ENCODE measurements at places on chromosomes 2 and 18.
A peak's percentile ranks its signal among the peaks of the same experiment; 100 is the strongest.

GRCh38 chr2:40395169-40396073 lies 56.5 kb downstream of the SLC8A1 start:
- no peak for DNase-seq

DNA sequence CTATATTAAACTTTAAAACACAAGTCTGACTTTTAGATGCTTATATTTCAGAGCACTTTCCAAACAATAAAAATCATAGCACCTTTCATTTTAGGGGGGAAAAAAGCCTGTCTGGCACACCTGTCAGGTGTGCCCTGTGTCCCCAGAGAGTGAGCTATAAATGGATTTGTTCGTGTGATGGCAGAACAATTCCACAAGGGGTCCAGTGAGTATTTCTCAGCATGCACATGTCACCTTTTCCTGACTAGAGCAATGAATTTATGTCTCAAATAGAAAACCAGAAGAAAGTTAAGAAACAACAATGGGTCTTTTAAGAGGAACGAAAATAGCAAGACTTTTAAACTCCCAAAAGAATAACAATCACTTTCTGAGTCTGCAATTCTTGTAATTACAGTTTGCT lies 55.9 kb downstream of the ACVR1C start:
- DNase-seq: no peak

- peak; percentile 37 for DNase-seq
Measured at GRCh38 chr2:232890896-232891601, 21.0 kb downstream of the SNORC start.

GRCh38 chr18:21444465-21445212 lies 155.9 kb downstream of the ESCO1 start:
- peak; percentile 71 for DNase-seq

DNA sequence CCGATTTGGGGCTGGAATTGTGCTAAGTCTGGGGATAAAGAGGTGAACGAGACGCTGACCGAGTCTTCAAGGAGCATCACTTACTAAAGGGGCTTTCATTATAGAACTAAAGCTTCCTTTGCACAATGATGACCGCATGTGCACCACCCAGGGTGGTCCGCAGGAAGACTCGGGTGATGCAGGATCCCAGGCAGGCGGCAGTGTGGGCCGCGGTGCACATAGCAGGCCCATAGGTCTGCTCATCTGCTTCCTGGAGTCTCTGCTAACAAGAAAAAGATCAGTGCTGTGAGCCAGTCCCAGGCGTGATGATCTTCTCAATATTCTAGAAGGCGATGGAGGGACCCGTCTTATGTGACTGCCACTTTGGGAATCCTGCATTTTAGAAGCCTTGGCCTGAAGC lies 122.8 kb downstream of the PXDN start:
- DNase-seq: no peak

DNA sequence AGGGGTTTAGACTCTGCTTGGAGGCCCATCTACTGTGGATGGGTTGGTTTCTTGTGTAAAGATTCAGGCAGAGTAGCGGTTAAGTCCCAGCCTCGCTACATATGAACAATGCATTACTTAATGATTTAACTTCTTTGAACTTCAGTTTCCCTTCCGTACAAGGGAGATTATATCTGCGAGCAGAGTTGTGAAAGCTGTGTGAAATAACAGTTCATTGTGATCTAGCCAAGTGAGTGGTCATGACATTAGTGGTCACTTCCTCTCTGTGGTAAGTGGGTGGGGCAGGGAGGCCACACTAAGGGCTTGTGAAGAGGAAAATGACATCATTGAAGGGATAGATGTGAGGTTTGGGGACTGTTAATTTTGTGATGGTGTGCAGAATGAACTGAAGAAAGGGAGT lies 14.1 kb upstream of the MEX3C start:
- DNase-seq: peak; percentile 85

- DNase-seq: no peak
Measured at GRCh38 chr2:86522711-86523110, 40.5 kb downstream of the CHMP3 start.

GRCh38 chr2:88053296-88053695 lies 2.3 kb downstream of the KRCC1 start:
- peak; percentile 82 for DNase-seq

DNA sequence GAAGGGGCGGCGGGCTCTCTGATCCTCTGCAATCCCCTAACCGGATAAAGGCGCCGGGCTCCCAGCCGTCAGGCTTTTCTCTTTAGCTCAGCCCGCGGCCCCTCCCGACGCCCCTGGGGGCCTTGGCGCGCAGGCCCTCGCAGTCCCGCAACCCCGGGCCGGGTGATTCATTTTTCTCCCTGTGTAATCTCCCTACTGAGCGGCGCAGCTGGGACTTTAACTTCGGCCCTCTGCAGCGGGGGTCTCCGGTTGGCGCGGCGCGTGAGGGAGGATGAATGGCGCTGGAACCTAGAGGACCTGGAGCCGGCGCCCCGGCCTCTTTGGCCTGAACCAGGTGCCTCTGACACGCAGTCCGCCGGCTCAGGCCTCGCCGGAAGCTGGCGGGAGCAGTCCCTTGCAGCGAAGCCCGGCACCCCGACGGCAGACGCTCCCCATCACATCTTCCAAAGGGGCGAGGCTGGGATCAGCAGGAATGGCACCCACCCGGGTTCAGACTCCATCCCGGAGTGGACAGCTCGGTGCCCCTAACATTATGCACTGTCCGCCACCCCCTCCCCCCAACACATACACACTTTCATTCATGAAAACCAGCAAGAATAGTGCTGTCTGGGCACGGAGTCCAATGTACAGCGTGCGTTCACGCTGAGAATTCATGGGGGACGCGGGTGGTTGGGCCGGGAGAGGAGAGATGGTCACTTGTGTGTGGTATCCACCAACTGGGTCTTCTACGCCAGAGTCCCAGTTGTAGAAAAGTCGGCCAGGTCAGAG lies 1.2 kb downstream of the CNGA3 start:
- no peak for DNase-seq

DNA sequence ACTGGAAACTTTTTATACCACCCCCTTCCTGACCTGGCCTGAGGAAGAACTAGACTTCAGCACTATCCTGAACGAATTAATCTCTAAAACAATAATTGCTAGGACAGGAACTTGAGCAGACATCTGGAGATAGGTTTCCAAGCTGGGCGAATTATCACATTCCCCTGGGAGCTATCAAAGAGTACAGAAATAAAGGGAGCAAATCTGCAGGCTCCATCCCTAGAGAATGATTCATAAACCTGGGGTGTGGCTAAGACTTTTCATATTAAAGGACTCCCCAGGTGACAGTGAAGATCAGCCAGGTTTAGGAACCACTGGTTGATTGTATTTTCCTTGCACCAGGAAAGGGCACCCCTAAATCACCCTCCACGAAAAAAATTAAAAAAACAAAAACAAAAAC lies 105.6 kb upstream of the NOL4 start:
- no peak for DNase-seq

DNA sequence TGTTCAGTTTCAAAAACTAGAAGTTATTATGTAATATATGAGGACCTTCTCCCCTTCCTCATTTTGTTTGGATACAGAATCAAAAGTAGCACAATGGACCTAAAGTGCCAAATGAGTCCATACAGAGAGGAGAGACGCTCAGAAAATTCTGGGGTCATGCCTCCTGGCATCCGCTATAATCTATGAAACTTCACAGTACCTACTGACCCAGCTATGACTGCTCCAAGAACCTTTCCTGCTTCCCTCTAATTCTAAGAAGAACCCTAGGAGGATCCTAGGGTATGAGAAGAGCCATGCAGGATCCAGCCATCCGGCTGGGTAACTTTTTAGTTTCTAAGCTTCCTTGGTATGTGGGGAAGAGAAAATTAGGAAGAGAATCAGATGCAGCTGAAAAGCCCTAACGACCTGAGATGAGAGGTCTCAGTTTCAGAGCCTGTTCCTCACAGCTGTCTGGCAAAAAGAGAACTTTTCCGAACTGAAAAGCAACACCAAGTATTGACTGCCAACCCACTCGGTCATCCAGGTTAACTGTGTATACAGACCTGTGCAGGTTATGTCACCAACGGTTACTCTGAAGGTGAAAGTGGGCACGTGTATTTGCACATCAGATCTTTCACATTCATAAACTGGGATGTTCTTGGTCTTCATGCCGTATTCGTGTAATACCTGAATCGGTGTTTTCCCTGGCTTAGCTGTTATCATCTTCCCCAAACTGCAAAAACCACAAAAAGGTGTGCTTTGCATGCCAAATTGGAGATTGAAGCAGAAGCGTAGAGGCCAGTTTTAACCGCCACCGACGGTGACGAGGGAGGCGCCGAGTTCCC lies 1.1 kb downstream of the PRKRA start:
- DNase-seq: peak; percentile 6

- no peak for DNase-seq
Measured at GRCh38 chr2:44143701-44144100, 25.0 kb upstream of the PPM1B start.

GRCh38 chr2:35501076-35501475 lies 854.5 kb upstream of the CRIM1 start:
- DNase-seq: no peak

DNA sequence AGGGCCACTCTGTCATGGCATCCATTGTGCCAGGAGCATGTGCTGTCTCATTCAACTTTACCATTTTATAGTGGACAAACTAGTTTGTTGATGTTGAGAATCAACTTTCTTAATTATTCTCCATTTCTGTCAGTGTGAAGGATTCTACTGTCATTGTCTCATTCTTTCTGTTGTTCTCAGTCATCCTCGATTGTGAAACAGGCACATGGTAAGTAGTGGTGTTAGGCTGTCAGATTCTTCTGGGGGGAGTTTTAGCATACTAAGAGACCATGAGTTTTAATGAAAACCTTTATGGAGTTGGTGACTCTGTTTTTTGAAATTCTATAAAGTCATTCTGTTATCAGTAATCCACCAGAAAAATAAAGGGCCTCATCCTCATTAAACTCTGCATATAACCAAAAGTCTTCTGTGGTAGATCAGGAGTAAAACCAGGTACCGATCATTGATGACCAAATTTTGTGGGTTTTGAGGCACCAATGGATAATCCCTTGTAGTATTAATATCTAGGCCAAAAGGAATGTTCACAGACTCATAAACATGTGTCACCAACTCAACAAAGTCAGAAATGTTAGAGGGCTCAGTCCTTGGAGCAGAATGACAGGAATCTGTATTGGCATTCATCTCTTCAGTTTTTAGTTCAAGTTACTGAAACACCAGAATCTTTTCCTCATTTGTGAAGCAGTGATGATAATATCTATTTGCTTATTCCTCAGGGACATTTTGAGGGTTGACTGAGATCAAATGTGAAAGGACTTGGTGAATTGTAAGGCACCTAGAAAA lies 73.2 kb downstream of the CERS6 start:
- peak; percentile 36 for DNase-seq

DNA sequence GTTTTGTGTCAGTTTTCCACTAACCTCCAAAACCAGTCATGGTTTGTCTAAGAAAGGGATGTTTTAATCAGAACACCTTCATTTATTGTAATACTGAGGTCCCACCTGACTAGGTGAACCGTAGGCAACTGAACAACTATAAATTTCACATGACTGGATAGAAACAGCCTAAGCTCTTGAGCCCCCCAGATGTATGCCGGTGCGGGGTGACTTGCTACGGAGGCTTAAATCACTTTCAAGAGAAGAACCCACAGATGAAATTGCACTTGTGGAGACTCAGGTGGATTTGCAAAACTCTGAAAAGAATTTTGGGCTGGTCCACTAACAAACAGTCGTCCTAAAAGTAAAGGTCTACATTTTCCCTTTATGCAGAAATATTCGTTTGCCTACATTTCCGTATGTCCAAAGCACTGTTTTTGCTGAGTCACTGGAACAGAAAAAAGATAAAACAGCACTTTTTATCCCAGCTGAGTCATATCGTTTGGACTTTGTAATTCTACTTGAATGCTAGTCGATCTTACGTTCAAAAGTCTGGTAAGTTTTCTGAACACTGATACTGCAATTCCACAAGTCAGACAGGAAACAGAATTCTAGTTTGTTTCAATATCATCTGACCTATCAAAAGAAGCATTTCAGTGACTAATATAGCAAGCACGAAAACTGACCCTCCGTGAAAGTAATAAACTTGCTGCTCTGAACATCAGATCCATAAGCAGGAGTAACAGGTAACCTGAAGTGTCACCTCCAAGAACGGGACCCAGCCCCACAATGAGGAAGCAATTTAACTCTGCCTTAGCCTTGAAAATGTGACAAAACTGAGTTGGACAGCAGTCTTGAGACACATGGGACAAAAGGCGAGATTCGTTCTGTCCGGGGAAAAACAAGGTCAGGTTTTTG lies 18.1 kb downstream of the ZNF516 start:
- peak; percentile 97 for DNase-seq

- DNase-seq: no peak
Measured at GRCh38 chr2:218872645-218873358, 7.8 kb upstream of the WNT10A start.

DNA sequence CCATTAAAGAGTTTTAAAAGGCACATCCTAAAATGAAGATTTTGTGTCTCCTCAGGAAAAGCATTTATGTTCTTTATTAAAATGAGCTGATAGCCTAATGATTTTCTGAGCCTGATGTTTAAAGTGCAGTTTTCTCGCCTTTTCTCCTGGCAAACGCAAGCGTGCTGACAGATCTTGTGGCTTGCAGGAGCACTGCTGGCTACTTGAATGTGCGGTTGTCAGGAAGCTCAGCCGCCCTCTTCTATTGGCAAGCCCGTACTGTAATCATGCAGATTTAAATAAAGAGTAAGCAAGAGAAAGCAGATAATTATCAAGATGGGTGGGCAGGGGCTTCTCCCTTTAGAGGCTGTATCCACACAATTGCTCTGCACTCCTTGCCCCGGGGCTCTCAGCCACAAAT lies 139.5 kb upstream of the SPHKAP start:
- DNase-seq: no peak

GRCh38 chr18:13051950-13052349 lies 60.8 kb downstream of the CEP192 start:
- no peak for DNase-seq

DNA sequence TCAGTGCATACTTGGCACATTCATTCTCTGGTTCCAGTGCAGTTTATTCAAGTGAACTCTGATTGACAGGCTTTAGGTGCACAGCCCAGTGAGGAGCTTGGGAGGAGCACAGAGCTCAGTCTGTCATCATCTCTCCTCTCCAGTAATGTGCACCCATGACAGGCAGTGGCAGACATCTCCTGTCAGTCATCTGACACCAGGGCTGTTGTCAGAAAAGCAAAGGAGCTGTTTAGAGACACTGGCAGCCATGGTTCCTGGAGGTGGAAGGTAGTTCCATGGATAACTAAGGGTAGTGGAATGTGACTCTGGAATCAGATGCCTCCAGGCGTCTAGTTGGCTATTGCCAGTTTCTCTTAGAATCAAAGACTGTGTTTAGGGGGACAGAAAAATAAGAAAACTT lies 308.8 kb downstream of the DCDC2C start:
- DNase-seq: no peak

Data from amniotic epithelial cell (primary cell).